Mucosa of descending colon (tissue), 3 donors: ENCODE measurements at places on chromosomes 2 and 18. TPM values are rescaled to one million over a fixed set of nuclear protein-coding genes. Genes with fewer than 3 reads are reported as not detected.

GRCh38 chr2:165068487-165068757 lies 113.1 kb upstream of the SLC38A11 start:
- no peak for DNase-seq

The PDE1A gene
- 10.8 TPM for total RNA-seq

DNA sequence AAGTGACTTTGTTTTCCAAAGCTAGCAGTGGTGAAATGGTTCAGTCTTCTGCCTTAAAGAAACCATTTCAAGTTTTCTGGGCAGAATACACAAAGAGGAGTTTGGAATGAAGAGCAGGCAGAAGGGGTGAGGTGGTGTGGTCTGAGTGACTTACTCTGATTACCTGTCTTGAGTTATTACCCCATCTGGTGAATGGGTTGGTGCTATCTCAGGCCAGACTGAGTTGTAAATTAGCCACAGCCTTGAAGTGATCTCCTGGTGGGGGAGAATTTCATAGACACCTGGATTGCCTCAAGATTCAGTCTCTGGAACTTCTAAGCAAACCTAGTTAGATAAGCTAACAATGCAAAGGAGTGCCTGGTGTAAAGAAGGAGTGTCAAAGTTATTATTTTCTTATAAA lies 983.5 kb upstream of the NXPH2 start:
- DNase-seq: no peak

GRCh38 chr2:196230061-196230854 lies 58.9 kb upstream of the STK17B start:
- peak; percentile 45 for DNase-seq

The DCDC2C gene
- 0.35 TPM for total RNA-seq

- DNase-seq: peak; percentile 62
Observed at GRCh38 chr2:96143848-96144480, 1.3 kb downstream of the DUSP2 start.

GRCh38 chr2:66512626-66513025 lies 77.7 kb downstream of the MEIS1 start:
- DNase-seq: no peak

The REEP1 gene
- total RNA-seq: 6.1 TPM

DNA sequence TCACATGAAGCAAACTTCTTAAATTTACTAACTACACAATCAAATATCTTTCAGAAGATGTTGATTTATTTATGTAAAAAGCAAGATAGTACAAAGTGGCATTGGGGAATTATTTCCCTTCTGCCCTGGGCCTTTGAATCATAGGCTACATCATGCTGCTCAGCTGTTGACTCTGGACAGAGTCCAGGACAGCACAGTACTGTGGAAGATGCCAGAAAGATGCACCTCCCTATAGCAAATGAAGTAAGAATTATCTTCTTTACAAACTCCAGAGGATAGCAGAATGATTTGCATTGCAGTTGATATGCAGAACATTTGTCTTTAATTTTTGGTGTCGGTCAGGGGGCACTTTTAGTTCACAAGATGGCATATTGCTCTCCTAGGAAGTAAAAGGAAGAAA lies 1354.5 kb upstream of the ZEB2 start:
- DNase-seq: no peak

DNA sequence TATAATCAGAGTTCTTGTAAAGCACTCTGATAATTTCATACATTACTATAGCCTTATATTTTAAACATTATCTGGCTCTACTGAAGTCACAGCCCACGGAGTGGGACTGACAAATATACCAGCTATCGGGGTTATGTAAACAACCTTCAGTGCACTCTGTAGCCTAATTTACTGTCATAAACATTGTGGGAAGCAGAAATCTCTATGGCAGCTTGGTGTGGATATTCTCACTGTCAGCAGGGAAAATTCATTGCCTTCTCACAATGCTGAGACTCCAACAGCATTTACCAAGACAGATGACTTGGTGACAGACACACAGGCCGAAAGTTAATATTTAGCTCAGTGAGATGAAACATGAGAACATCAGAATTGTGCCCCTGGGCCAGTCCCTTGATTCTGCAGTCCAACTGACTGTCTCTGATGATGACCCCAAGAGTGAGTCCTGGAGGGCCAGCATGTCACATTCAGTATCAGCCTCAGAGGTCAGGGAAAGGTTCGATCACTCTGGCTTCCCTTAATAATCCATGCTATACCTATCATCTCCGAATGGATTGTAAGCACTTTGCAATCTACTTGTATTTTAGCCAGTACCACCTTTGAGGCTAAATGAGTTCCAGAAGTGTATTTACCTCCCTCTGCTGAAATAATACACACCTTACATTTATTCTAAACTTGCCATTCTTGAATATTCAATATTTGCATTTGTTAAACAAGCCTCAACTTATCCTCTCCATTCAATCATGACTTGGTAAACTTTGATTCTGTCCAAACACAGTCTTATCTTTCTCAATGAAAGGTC lies 146.2 kb upstream of the OSR1 start:
- DNase-seq: no peak

The GNLY gene
- total RNA-seq: 6.5 TPM

DNA sequence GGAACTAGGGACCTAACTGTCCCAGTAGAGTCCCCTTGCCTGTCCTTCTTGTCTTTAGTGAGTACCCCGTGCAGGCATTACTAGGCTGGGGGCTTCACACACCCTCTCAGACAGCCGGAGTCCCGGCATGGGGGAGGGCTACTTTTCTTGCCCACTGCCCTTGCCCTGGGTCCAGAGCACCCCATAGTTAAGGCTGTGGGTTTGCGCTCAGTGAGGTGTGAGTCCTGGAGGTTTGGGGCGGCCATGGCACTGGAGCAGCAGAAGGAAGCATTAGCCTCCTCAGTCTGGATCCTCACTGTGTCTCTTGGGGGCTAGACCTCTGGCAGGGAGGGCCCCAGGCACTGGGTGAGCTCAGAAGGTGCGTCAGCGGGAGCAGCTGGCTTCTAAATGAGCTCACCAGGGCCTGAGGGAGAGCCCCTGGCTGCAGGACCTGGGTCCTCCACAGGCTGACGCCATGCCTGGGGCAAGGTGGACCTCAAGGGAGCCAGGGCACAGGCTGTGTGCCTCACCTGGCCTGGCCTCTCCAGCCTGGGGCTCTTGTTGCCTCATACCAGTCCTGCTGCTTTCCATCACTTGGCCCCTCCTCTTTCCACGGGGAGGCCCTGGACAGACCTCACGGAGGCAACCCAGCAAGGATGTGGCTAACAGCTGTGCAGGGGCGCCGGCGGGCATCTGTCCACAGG lies 27.4 kb downstream of the HS6ST1 start:
- peak; percentile 39 for DNase-seq

DNA sequence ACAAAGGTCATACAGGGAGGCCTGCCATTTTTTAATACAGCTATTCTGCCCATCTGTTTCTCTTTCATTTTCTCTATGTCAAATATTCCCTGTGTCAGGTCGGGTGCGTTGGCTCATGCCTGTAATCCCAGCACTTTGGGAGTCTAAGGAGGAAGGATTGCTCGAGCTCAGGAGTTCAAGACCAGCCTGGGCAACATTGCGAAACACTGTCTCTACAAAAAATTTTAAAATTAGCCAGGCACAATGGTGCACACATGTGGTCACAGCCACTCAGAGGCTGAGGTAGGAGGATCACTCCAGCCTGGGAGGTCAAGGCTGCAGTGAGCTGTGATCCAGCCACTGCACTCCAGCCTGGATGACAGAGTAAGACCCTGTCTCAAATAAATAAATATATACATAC lies 34.7 kb downstream of the TMEM37 start:
- no peak for DNase-seq

DNA sequence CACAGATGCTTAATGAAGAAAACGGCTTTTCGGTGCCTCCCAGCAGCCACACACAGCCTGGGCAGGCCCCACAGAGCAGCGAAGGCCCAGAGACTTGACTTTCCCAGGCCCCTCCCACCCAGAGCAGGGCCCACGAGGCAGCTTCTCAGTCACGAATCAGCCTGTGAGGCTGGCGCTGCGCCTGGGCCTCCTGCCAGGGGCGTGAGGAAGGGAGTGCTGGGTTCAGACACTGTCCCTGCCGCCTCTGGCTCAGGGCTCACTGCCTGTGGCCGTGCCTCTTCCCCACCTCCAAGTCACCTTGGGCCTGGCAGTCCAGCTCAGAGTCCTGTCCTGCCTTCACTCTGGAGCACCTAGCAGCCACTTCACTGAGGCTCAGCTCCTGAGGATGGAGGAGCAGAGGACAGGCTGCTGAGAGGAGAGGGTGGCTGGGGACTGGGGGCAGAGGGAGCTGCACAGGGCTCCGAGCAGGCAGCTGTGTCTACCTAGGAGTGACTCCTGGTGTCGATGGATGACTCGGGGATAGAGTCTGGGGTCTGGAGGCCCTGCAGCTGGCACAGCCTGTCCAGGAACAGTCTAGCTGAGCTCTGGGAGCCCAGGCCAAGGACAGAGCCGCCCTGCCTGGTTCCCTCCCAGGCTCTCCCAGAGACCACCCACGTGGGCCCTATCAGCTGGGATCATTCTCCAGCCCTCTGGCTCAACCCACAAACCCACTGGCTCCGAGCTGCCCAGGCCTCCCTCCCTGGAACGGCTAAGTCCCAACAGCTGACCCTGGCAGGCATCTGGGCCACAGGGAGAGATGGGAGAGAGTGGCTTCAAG lies 36.4 kb upstream of the FOSL2 start:
- DNase-seq: peak; percentile 89

The AFF3 gene
- total RNA-seq: 56.6 TPM

GRCh38 chr2:215825707-215826106 lies 187.6 kb downstream of the MREG start:
- DNase-seq: no peak

DNA sequence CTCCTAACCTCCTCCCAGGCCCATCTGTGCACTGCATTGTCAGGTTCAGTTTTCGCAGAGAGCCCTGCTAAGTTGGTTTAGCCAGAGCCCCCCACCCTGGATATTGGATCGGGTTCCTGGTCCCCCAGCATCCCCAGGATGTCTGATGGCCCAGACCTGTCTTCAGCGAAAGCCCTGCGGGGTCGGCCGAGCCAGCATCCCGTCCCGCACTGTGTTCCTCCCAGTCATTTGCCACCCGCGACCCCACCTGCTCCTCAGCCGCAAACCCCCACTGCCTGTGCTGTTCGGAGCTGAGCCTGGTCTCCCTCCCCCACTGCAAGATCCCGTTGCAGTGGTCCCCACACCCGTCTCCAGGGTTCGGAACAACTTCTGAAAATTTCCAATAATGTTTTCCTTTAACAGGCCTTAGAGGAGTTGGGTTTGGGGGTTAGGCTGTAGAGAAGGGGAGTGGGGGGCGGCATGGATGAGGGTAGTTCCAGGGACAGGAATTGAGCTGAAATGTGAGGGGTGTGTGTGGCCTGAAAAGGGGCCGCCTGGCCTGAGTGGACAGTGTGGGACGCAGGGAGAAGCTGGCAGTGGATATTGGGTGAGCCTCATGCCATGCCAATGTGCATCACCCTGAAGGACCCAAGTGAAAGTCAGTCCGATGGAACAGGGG lies 1.6 kb upstream of the COPS9 start:
- DNase-seq: no peak

DNA sequence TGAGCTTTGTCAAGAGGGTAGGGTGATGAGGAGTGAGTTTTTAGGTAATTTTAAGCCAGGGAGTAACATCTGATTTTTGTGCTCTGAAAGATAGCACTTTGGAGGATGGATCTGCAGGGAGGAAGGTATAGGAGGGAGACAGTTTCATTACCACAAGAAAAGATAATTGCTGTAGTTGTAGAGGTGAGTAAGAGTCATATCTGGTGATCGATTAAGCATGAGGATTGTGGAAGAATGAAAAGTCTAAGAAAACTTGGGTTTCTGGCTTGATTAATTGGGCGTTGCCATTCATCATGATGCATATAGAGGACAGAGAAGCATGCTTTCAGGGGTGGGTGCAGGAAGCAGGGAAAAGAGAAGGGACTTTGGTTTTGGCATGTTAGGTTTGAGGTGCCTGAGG lies 18.5 kb downstream of the KCMF1 start:
- no peak for DNase-seq

- DNase-seq: no peak
Observed at GRCh38 chr2:222653280-222653679, 2.6 kb downstream of the FARSB start.

- no peak for DNase-seq
Observed at GRCh38 chr2:49715597-49715996, 561.3 kb upstream of the FSHR start.

DNA sequence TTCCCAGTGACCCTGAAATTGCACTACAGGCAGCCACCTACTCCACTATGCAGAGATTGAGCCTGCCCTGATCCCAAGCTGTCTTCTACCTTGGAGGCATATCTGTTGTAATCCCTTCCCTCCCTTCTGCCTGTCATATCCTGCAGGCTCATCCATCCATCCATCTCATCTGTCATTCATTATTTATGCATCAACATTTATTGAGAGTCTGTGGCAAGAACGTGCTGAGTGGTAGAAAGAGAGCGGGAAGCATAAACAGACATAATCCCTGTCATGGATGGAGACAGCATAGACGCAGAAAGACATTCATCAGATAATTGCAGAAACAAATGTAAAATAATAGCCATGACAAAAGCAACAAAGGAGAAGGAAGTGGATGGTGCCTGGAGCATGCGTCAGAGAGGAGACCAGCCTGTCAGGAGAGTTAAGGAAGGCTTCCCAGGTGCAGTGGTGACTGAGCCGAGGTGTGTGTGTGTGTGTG lies 110.7 kb upstream of the STPG4 start:
- peak; percentile 41 for DNase-seq

DNA sequence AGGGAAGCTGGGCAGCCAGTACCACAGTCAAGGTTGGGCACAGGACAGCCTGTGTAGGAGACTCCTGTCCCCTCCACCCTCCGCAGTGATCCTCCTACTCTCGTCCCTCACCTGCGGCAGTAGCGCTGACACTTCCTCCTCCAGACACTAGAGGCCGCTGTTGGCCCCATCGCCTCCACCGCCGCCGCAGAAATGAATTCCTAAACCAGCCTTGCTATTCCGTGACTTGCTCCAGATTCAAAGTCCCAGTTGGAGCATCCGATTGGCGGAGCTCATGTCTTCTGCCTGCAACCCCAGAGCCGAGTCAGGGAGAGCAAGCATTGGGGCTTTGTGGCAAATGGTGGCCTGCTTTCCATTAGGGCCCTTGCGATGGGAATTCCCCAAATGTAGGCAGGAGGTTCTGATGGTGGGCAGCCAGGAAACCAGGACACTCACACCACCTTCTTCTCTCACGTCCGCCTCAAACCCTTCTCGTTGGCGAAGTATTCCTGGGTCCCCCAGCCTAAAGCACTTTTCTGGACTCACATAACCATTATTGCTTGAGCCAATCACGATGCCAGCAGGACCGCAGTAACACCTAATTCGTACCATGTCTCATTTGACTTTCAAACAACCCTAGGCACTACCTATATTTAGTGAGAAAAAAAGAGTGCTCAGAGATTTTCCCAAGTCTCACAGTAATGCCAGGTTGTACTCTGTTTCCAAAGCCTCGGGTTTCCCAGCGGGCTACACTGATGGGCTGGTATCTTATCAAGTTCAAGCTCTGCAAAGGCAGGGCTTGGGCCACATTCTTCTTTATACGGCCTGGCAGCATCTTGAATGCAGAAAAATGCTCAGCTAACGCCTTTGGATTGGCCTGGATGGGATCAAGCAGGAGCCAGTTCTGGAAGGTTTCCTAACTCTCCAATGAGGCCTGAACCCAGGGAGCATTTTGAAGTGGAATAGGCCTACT lies 1.2 kb upstream of the DNAJB2 start:
- DNase-seq: peak; percentile 89

The CHPF gene
- total RNA-seq: 25.9 TPM

GRCh38 chr2:42096869-42097591 lies 49.2 kb downstream of the PKDCC start:
- DNase-seq: no peak

The C2orf72 gene
- 13.7 TPM for total RNA-seq
